Fibroblast of mammary gland (primary cell): ENCODE measurements at places on chromosomes 7 and 10.

DNA sequence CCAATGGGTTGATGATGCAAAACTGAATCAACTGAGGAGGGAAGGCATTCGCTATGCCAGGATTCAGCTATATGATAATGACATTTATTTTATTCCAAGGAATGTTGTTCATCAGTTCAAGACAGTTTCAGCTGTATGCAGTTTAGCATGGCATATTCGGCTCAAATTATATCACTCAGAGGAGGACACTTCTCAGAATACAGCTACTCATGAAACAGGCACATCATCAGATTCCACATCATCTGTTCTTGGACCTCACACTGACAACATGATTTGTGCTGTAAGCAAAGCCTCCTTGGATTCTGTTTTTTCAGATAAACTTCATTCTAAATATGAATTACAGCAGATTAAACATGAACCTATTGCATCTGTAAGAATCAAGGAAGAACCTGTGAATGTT is 19.7 kb downstream of the TMEM60 start:
- DNase-seq: no peak

DNA sequence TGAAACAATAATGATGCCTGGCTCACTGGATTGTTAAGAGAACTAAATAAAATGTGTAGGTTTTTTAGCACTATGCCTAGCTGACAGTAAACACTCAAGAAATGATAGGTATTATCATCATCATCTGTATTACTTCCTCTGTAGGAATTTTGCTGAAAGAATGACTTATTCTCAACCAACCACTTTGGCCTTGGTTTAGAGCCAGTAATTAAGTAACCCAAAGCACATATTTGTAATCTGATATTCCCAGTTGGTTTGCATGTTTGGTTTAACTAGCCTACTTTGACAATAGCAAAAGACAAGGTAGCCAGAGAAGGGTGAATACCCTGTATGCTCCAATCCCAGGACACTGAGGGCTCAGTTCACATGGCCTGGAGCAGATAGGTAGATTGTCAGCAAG is 34.4 kb downstream of the BCAP29 start:
- DNase-seq: peak; percentile 89

GRCh38 chr10:104049504-104050250 is 36.0 kb downstream of the COL17A1 start:
- peak; percentile 83 for DNase-seq

- no peak for DNase-seq
Observed at GRCh38 chr10:69562731-69563254, 10.4 kb downstream of the NEUROG3 start.

DNA sequence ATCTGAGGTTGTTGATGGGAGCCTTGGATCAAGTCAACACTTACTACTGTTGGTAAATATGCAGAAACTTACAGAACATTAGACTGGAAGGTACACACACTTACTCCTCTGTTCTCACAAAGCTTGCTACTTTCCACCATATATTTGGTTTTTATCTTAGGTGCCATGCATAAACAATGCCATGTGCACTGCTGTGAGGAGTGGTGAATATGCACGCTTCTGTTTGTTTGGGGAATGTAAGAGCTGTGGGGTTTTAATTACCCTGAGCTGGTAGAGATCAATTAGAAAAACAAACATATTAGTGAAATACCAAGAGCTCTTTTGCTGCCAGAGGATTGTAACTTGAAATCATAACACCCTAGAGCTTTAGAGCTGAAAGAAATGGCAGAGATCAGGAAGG is 79.8 kb upstream of the ARID5B start:
- DNase-seq: no peak

GRCh38 chr7:30937416-30937815 is 25.8 kb downstream of the AQP1 start:
- no peak for DNase-seq

- no peak for DNase-seq
Observed at GRCh38 chr10:71401056-71401455, 4.3 kb downstream of the CDH23 start.

DNA sequence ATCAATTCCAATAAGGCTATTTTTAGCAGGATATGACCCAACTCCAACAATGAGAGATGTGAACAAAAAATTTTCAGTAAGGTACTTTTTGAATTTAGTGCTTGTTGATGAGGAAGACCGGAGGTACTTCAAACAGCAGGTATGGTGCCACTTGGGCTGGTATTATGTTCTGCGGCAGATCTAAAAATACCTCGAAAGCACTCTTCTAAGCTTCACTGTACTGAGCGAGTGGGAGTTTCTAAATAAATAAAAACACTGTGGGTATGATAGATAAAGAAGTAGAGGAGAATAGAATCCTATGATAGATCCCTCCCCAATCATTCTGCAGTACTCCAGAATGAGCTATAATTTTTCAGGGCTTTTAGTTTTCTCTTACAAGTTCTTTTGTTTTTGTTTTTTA is 11.5 kb upstream of the SUPV3L1 start:
- DNase-seq: no peak

DNA sequence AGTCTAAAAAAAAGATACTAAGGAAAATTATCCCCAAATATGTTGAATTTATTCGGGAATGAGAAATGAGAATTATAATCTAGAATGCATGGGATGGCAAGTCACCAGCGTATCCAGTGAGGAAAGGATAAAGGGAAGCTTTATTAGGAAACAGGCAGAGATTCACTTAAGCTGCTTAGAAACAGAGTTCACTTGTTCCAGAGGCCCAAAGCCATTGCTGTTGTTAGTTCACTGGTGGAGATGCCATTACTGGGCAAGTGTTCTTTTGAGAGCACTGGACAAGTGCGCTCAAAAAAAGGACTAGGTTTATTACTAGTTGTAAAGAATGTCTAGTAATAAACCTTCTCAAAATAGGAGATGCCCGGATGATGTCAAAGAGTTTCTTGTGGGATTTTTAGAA is 51.2 kb downstream of the MICU1 start:
- DNase-seq: no peak

DNA sequence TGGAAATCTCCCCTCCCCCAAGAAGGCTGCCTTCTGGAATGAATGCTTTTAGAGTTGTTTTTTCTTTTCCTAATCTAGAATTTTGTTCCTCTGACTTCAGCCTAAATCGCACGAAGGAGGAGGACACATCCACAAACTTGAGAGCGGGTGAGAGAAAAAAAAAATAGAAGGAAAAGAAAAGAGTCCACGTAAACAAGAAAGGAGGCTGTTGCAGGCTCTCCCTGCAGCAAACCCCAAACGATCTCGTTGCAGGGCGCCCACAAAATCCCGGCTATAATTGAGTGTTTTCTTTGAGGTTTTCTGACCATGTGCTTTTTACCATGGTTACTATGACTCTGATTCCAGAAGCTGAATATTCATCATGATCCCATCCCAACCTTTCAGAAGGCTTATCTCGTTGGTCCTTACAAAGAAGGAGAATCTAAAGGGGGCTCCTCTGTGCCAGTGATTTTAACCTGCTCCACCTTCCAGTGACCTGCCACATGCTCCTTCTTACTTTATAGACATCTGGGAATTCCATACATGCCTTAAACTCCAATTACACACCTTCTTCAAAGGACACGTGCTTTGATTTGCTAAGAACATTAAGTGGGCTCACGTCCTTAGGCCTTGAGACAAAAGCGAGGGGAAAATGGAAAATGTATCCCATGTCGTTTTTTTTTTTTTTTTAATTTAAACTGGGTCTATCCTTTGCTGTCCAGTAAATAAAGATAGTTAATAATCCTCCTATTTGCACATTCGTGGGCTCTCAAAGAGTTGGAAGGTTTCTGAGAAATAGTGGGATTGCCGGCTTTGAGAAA is 5.8 kb downstream of the TWIST1 start:
- peak; percentile 53 for DNase-seq

- peak; percentile 83 for DNase-seq
Observed at GRCh38 chr10:126972635-126973414, 67.6 kb downstream of the DOCK1 start.
